ENCODE measurements at places on chromosomes 3 and 15.

DNA sequence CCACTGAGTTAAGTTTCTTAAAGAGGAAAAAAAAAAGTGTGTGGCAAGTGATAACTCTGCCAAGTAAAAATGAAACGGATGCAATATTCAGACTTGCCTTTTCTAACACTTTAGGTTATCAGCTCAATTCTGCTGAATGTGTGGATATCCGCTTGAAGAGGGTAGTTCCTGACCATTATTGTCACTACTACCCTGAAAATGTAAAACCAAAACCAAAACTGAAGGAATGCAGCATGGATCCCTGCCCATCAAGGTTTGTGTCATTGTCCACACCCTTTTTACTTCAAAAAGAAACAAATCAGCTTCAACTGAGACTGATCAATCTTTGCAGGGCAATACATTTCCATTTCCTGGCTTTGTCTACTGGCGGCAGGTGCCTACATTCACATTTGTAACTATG, 236.1 kb downstream of the ADAMTSL3 start:
- no peak for DNase-seq

GRCh38 chr15:63111481-63111880, 10.2 kb upstream of the LACTB start:
- no peak for DNase-seq

GRCh38 chr15:67061811-67062368, 3.5 kb upstream of the SMAD3 start:
- no peak for DNase-seq

- no peak for DNase-seq
These were observed 78.3 kb upstream of the C15orf39 start for GRCh38 chr15:75123395-75123794.

GRCh38 chr3:167559924-167560323, 86.1 kb upstream of the SERPINI2 start:
- no peak for DNase-seq

- no peak for DNase-seq
These were observed 254.0 kb upstream of the TBL1XR1 start for GRCh38 chr3:177451301-177451750.

DNA sequence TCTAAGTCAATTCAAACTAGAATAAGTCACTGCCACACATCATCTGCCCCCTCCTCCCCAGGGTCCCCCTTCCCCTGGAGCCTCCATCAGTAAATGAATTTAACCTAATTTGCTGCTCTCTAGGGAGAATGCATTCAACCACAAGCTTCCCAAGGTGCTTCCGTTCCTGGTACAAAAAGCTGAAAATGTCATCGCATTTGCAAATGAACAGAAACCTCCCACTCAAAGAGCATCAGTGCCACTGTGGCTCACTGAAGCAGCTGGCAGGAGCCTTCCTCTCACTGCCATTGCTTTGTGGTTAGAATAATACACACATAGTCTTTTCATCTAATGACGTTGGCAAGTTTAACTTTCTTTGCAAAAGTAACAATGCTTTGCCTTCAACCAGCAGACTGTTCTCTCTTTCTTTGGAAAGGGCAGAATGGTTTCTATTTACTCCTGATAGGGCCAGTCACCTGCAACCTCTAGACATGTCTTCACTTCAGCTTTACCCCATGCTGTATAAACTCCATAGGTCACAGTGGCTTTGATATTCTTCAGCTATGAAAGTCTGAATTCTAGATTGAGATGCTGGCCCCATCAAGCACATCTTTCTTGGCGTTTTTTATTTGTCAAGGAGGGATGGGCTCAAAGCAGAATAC, 238.1 kb downstream of the CPNE4 start:
- DNase-seq = no peak

- DNase-seq = no peak
These were observed 26.1 kb downstream of the EDEM1 start for GRCh38 chr3:5213574-5213966.

DNA sequence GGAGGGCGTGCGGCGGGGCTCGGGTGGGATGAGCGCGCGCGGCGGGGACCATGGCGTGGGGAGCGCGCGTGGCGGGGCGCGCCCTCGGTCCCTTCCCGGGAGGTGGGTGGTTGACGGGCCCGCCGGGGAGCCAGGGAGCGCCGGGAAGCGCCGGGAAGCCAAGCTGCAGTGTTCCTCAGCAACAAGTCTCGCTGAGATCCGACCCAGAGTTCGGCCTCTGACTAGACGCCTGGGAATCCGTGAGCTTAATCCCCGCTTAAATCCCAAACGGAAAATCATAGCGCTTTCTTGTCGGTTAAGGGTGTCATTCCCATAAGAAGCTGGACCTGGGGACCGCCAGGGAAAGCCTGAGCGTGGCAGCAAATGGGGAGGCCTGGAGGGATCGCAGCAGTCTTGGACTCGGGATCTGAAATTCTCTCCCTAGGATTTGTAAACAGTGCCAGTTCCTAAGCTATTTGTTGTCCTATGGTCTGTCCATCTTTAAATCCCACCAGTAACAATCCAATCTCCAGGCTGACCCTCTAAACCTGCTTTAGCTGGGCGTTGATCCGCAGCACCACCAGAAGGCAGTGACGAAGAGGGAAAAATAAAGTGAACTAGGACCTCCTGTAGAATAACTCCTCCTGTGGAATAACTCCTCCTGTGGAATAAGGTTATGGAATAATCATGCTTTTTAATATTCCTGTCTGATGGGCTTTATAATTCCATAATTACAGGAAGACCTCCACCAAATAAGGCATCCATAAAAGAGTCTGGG, 570 bp upstream of the NEDD4 start:
- DNase-seq = no peak

- no peak for DNase-seq
These were observed 59.1 kb upstream of the CDV3 start for GRCh38 chr3:133514418-133514817.
